ENCODE measurements at places on chromosomes 1 and 21. TPM values are rescaled to one million over a fixed set of nuclear protein-coding genes. Genes with fewer than 3 reads are reported as not detected.

Gene ADGRL4
- 3.5 TPM for total RNA-seq

- no peak overlapping the region for H3K27ac ChIP-seq
- no peak overlapping the region for H3K4me3 ChIP-seq
- no peaks in the 10 kb centered on the region for H3K27me3 ChIP-seq
- no peaks in the 10 kb centered on the region for H3K4me1 ChIP-seq
- H3K36me3 ChIP-seq: no peaks in the 10 kb centered on the region
These were observed 308.0 kb downstream of the HMCN1 start for GRCh38 chr1:186042230-186042629.

DNA sequence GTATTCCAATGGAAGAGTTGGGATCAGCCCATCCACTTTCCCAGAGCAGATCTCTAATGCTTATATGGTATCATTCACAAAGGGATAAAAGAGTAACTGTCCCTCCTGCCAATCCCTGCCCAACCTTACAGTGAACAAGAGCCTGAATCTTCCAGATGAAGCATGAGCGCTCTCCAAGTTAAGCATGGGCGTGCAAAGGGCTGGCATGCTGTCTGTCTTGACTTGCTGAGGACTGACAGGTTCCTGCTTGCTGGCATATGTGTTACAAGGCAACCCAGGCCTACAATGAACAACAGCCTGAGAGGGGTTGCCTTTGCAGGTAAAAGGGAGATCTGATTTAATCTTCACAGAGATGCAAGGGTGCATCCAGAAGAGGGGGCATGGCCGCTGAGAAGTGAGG is 155.6 kb upstream of the SOD1 start:
- H3K36me3 ChIP-seq: no peaks in the 10 kb centered on the region
- DNase-seq: no peak
- H3K27ac ChIP-seq: no peak overlapping the region
- H3K27me3 ChIP-seq: no peaks in the 10 kb centered on the region
- no peaks in the 10 kb centered on the region for H3K4me1 ChIP-seq

- H3K27ac ChIP-seq: peak overlapping the region; percentile 69
- peak overlapping the region; percentile 5 for H3K4me3 ChIP-seq
- peaks cover 39% of the 10 kb centered on the region for H3K27me3 ChIP-seq
- no peaks in the 10 kb centered on the region for H3K36me3 ChIP-seq
These were observed 483 bp downstream of the PEAR1 start for GRCh38 chr1:156894001-156894400.

DNA sequence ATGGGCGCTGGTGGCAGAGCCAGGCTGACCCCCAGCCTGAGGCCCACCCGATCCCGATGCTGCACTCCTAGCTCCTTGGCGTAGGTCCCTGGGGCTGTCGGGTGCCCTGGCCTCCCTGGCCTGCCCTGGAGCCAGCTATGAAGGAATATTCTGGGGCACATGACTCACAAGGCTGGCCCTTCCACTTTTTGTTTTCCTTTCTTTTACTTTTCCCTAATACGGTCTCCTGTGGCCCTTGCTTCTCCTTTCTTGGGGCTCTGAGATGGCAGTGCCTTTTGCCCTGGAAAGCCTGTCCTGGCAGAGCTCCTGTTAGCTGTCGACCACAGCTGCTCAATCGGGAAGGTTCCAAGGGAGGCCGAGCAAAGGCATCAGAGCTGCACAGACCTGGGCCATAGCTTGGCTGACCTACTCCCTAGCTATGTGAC is 22.1 kb downstream of the ARHGEF10L start:
- no peak overlapping the region for H3K4me3 ChIP-seq
- peaks cover 28% of the 10 kb centered on the region for H3K4me1 ChIP-seq
- H3K27me3 ChIP-seq: no peaks in the 10 kb centered on the region
- peak overlapping the region; percentile 76 for H3K27ac ChIP-seq

- H3K4me1 ChIP-seq: no peaks in the 10 kb centered on the region
- no peak overlapping the region for H3K27ac ChIP-seq
- no peaks in the 10 kb centered on the region for H3K27me3 ChIP-seq
- DNase-seq: no peak
- no peak overlapping the region for H3K4me3 ChIP-seq
These were observed 199.3 kb upstream of the DEPDC1 start for GRCh38 chr1:68696221-68696620.

GRCh38 chr1:84298328-84298683 is 3.2 kb upstream of the SAMD13 start:
- H3K4me1 ChIP-seq: peaks cover 17% of the 10 kb centered on the region
- H3K36me3 ChIP-seq: no peaks in the 10 kb centered on the region
- DNase-seq: peak; percentile 66
- no peaks in the 10 kb centered on the region for H3K27me3 ChIP-seq

DNA sequence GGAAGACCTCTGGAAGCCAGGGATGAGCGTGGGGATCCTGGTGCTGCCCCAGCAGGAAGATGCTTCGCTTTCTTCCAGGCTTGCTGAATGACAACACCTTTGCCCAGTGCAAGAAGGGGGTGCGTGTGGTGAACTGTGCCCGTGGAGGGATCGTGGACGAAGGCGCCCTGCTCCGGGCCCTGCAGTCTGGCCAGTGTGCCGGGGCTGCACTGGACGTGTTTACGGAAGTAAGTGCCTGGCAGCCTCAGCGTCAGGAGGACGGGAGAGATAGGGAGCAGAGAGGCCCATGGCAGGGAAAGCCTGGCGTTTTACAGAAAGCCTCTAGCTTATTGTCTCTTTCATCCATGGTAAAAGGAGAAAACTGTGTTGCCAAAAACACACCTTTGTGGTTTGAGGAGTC is 23.5 kb downstream of the PHGDH start:
- H3K27ac ChIP-seq: no peak overlapping the region
- peaks cover 5% of the 10 kb centered on the region for H3K4me1 ChIP-seq
- H3K27me3 ChIP-seq: no peaks in the 10 kb centered on the region
- no peak overlapping the region for H3K4me3 ChIP-seq

GRCh38 chr21:25441835-25442234 is 165.4 kb downstream of the MRPL39 start:
- H3K27ac ChIP-seq: no peak overlapping the region
- no peaks in the 10 kb centered on the region for H3K4me1 ChIP-seq
- no peak overlapping the region for H3K4me3 ChIP-seq
- no peak for DNase-seq
- no peaks in the 10 kb centered on the region for H3K27me3 ChIP-seq

DNA sequence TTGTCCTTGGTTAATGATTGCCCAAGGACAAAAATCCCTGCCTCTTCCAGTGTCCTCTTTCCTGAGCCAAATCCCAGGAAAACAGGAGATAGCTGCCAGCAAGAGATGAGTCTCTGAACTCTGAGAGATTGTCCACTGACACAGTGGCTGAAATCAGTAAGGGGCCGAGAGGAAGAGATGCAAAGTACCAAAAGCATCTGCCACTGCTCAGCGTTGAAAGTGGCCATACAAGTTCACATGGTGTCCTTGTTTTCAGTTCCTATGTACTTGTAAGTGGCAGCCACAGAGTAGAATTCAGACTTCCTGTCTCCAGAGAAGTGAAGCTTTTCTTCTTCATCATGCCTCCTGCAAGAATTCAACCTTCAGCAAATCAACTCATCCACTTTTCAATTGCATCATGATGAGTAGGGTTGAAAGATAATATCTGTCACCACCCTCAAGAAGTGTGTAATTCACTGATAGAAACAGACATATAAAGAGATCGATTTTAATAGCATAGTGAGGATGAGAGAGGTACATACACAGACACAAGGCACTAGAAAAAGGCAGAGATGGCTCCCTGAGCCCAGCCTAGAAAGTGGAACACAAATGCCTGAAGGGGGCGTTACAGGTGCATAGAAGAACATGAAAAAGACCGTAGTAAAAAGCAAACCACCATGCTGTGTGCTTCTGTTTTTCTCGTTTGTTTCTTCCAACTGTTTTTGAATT is 185.8 kb downstream of the MRPL39 start:
- no peaks in the 10 kb centered on the region for H3K36me3 ChIP-seq
- H3K27ac ChIP-seq: no peak overlapping the region
- peak; percentile 36 for DNase-seq
- H3K4me3 ChIP-seq: no peak overlapping the region

DNA sequence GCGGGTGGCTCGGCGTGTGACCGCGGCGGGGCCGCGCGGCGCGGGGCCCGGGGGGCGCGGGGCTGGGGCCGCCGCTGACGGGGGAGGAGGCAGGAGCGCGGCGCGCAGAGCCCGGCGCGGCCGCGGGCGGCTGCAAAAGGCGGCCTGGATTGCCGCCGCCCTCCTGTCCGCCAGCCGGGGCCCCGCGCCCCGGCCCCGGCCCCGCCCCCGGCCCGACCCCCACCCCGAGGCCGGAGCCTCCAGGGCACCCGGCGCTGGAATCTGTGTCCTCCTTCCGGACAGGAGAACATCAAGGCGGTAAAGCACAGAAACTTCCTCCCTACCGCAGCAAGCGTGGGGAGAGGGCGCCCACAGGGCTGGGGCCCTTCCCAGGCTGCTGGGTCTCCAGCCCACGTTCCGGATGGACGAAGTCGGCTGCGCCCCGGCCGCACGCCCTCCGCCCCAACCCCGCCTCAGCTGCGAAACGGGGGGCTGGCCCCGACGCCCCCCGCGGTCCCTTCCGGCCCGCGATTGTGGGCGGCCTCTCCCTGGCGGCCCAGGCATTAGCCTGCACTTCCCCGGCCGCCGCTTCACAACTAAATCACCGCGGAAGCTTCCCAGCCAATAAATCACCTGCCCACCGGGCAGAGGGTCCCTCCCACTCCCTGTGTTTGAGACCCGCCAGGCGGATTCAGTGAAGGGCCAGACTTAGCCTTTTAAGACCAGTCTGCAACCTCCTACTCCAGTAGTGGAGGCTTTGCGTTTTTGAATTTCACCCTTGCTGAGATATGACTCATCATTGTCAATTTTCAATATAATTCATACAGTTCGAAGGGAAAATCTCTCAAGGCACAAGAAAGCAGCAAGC is 106.0 kb downstream of the SLC45A1 start:
- peak overlapping the region; percentile 98 for H3K27ac ChIP-seq
- peak overlapping the region; percentile 89 for H3K4me3 ChIP-seq
- DNase-seq: peak; percentile 63
- H3K36me3 ChIP-seq: no peaks in the 10 kb centered on the region
- peaks cover 22% of the 10 kb centered on the region for H3K4me1 ChIP-seq

- no peaks in the 10 kb centered on the region for H3K4me1 ChIP-seq
- H3K36me3 ChIP-seq: no peaks in the 10 kb centered on the region
- no peak overlapping the region for H3K4me3 ChIP-seq
- no peak overlapping the region for H3K27ac ChIP-seq
- no peak for DNase-seq
These were observed 165.3 kb downstream of the FASLG start for GRCh38 chr1:172824209-172824608.

- DNase-seq: no peak
- H3K4me3 ChIP-seq: no peak overlapping the region
- H3K4me1 ChIP-seq: peaks cover 32% of the 10 kb centered on the region
- peaks cover 15% of the 10 kb centered on the region for H3K36me3 ChIP-seq
- no peak overlapping the region for H3K27ac ChIP-seq
- no peaks in the 10 kb centered on the region for H3K27me3 ChIP-seq
These were observed 132.8 kb upstream of the CD34 start for GRCh38 chr1:208043691-208044181.

DNA sequence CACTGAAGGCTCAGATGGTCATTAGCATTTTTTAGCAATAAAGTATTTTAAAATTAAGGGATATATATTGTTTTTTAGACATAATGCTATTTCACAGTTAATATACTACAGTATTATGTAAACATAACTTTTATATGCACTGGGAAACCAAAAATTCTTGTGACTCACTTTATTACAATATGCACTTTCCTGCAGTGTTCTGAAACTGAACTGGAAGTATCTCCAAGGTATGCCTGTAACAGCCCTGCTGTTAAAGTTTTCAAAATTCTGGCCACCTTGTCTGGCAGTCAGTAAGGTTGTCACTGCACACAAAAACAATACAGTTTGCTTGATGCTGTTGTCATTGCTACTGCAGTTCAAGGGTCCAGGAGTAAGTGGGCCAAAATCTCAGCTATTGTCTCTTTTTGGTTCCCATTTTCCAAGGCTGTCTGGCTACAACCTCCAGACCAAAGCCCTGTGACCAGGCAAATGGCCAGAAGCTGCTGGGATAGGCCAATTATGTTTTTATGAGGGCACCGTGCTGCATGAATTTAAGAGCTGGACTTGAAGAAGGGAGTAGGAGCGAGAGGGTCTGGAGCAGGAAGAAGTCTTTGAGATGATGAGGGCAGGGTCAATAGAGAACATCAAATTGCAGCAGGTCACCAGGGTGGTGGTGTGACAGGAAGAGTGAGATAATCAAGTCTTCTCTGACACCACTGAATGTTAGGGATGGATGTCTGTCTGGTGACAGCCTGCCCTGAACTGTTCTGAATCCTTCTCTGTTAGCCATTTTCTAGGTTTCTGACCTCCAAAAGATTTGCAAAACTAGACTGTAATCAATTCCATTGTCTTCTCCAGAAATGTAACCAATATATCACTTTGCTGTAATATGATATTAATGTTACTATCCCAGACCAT is 82.3 kb upstream of the CACHD1 start:
- H3K36me3 ChIP-seq: no peaks in the 10 kb centered on the region
- DNase-seq: no peak
- no peaks in the 10 kb centered on the region for H3K4me1 ChIP-seq
- H3K4me3 ChIP-seq: no peak overlapping the region

- DNase-seq: peak; percentile 20
- peaks cover 49% of the 10 kb centered on the region for H3K27me3 ChIP-seq
- H3K4me1 ChIP-seq: peaks cover 40% of the 10 kb centered on the region
- H3K27ac ChIP-seq: peak within 1 kb of the TSS; percentile 70
These were observed at the start of gene CRABP2 for GRCh38 chr1:156705321-156705917. Gene CRABP2 (minus strand): TSS chr1:156705583. CDS start chr1:156705446, 137 bp downstream.

DNA sequence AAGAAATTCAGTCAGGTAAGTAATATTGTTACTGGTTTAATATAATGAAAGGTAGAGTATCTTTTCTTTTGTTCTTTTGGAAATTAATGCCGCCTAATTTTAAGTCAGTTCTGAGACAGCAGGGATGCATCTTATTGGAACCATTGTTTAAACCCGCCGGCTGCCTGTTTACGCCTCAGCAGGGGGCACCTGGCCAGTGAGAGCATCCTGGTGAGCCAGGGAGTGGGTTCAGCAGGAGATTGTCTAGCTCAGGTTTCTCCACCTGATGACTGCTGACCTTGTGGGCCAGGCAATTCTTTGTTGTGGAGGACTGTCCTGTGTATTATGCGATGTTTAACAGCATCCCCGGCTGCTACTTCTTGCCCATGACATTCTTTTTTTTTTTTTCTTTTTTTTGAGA is 30.2 kb downstream of the CHAF1B start:
- no peak overlapping the region for H3K27ac ChIP-seq
- H3K27me3 ChIP-seq: no peaks in the 10 kb centered on the region
- H3K4me1 ChIP-seq: no peaks in the 10 kb centered on the region
- no peak overlapping the region for H3K4me3 ChIP-seq

DNA sequence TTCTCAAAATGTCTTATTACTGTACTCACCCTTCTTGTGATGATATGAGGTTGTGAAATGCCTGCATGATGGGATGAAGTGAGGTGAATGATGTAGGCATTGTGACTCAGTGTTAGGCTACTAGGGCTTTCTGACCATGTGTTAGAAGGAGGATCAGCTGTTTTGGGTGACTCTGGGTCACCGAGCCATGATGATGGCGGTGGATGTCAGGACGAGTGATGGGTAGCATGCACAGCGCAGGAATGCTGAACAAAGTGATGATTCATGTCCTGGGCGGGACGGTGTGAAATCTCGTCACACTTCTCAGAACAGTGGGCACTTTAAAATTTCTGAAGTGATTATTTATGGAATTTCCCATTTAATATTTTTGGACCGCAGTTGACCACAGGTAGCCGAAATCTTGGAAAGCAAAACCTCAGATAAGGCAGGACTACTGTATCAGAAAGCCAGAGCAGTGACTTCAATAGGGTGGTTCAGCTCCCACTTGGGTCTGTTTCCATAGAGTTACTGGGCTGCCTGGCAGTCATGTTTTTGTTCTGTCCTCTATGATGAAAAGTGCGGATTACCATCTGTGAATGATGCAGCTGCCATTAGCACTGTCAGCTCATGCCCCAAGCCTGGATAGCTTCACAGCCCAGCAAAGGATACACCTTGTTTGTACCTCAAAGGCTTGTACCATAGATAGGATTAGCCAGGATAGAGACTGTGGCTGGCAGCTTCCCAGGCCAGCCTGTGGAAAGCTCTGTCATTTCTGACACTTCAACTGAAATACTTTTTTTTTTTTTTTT is 26.6 kb downstream of the IL6R start:
- no peak overlapping the region for H3K4me3 ChIP-seq
- DNase-seq: no peak
- H3K4me1 ChIP-seq: peaks cover 64% of the 10 kb centered on the region
- no peaks in the 10 kb centered on the region for H3K36me3 ChIP-seq
